Fibroblast of skin of left biceps (primary cell): ENCODE measurements at places on chromosomes 16 and 17.

GRCh38 chr16:56574625-56575024, 9.8 kb downstream of the MT4 start:
- no peak for DNase-seq

GRCh38 chr17:27049104-27049784, 244.7 kb upstream of the WSB1 start:
- DNase-seq, result no peak

DNA sequence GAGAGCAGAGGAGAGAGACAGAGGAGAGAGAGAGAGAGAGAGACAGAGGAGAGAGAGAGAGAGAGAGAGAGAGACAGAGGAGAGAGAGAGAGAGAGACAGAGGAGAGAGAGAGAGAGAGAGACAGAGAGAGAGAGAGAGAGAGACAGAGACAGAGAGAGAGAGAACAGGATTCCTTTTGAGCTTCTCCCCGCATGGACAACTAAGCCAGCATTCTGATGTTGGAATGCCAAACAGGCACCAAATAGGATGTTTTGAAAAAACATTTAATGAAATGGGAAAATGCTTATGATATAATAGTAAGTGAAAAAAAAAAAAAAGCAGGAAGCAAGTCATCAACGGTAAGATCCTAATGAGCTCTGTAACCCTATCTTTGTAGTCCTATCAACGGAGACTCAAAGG, 60.7 kb downstream of the ARSG start:
- no peak for DNase-seq

DNA sequence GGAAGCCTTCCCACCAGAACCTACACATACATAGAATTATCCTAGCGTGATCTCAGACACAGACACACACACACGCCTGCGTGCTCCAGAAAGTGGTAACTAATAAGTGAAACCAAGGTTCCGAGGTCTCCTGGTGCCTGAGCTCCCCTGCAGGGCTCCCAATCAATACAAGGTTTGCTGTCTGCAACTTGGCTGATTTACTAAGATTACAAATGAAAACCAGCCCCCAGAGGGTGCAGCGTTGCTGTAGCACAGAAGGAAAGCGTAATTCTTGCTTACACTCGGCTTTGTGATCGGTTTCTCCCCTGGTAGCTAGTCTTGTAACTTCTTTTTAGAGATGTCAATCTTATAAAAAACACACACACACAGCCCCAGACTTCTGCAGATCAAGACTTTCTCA, 334.1 kb upstream of the XYLT1 start:
- DNase-seq, result peak; percentile 71

DNA sequence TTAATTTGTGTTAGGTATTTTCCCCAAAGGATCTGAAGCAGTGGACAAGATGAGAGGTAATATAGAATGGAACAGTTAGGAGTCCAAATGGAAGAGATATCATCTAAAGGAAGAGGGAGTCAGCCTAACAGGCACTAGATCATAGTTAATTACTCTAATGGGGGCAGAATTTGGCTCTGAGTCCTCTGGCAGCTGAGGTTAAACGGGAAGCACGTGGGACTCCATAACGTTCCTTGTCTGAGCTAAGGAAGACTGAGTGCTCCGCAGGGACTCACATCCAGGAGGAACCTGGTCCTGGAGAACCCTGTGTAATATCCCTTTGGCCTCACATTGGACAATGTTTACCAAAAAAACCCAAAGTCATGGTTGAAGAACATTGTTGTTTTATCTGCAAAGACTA, 46.6 kb upstream of the TEX2 start:
- no peak for DNase-seq

GRCh38 chr17:73991260-73991659, 212.2 kb upstream of the RPL38 start:
- DNase-seq, result no peak

DNA sequence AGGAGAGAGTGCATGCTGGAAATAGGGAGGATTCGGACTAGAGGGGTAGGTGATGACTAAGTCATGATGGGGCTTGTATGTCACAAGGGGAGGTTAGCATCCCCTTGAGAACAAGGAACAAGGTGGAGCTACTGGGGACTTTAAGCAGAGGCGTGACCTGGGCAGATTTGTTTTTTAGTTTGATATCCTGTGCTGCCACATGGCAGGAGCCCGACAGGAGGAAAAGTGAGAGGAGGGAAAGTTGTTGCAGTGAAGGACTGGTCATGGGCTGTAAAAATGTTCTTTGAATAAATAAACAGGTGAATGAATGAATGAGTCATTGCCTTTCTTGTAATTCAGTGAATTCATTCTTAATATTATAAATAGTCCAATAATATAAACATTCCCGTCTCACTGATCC, 365.1 kb upstream of the CDH5 start:
- DNase-seq, result no peak

- no peak for DNase-seq
Measured at GRCh38 chr17:48632579-48633265, 6.6 kb upstream of the HOXB9 start.

DNA sequence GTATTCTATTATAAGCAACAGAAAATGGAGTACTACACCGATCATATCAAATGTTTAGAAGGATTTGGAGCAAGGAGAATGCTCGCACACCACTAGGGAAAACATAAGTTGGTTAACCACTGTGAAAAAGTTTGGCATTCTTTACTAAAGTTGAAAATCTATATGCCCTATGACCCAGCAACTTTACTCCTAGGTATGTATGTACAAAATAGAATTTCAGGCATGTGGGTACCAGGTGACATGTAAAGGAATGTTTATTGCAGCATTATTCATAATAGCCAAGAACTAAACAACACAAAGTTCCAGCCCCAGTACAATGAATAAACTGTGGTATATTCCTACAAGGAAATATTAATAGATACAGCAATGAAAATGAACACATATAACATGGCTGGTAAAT, 5.8 kb upstream of the HBZ start:
- no peak for DNase-seq
